ENCODE measurements at places on chromosomes 5 and 9.

GRCh38 chr5:159602434-159602833 is 272.1 kb upstream of the IL12B start:
- DNase-seq: no peak

- no peak for DNase-seq
These were observed 160.8 kb downstream of the DAB2IP start for GRCh38 chr9:121812159-121812735.

GRCh38 chr9:96048104-96048955 is 172.8 kb downstream of the ERCC6L2 start:
- no peak for DNase-seq

- DNase-seq: no peak
These were observed 94.2 kb upstream of the SAP30L start for GRCh38 chr5:154351566-154351965.

- DNase-seq: no peak
These were observed 4.8 kb downstream of the GM2A start for GRCh38 chr5:151257731-151258181.

DNA sequence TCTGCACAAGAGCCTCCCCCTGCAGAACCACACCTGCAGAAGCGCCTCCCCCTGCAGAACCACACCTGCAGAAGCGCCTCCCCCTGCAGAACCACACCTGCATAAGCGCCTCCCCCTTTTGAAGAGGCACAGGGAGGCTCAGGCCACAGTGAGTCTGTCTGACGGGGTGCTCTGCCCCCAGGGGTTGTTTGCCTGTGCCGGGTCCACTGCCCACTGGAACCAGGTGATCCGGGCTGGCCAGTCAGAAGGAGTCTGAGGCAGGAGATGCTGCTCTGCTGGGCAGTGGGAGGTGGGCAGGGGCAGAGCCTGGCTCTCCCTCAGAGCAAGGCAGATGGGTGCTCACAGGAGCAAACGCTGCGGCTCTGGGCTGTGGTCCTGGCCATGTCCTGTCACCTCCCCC is 60.8 kb upstream of the RNU6ATAC start:
- no peak for DNase-seq

- DNase-seq: no peak
These were observed 99.8 kb downstream of the ZNF462 start for GRCh38 chr9:106962615-106963363.

GRCh38 chr5:77920359-77921058 is 144.4 kb upstream of the TBCA start:
- DNase-seq: no peak

GRCh38 chr9:91187965-91188344 is 173.8 kb downstream of the AUH start:
- DNase-seq: no peak

GRCh38 chr9:79581388-79581787 is 9.6 kb downstream of the TLE4 start:
- no peak for DNase-seq

- DNase-seq: no peak
These were observed 320.0 kb downstream of the FBXL17 start for GRCh38 chr5:108061941-108062340.

All from HuH-7.5 (cell line).